ENCODE measurements at places on chromosomes 7 and 10.

GRCh38 chr10:83801983-83802382 is 337.3 kb upstream of the GHITM start:
- DNase-seq, result no peak

GRCh38 chr10:42869977-42870350 is 87.4 kb downstream of the BMS1 start:
- DNase-seq, result no peak

- no peak for DNase-seq
Observed at GRCh38 chr10:119246862-119247549, 39.6 kb downstream of the GRK5 start.

DNA sequence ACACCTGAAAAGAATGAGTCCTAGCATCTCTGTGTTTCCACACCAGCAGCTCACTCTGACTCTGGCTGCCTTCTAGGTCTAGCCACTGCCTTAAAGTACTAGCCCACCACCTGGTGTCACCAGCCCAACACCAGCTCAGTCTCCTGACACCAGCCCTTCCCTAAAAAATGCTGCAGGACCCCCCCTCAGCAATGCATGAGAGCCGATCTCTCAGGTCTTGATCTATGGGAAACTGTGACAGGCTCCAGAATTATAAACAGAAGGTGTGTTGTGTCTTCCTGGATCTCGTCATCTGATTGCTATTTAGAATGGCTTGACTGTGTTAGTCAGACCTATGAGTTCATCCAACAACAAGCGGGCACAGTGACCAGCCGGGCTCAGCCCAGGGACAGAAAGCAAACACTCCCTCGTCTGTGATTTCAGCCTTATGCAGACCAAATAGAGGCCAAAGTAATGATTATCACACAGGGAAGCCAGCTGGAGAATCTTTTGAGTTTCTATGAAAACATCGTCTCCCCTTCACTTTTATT is 66.6 kb downstream of the CUBN start:
- no peak for DNase-seq

DNA sequence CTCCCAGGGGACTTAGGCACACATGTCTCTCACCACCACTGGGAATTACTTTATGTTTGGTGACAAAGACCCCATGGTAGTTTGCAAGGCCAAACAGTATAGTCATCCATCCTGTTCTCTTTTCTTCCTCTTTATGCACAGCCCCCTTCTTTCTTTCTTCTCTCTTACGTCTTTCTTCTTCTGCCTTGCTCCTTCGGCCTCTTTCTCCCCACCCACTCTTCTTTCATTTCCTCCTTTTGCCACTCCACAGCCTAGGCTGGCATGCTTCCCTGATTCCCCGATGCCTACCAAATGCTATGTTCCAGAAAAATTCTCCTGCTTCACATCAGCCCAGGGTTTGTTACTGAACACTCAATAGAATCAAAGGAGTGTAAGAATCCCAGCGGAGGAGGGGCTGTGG is 62.4 kb upstream of the MKLN1 start:
- DNase-seq, result no peak

DNA sequence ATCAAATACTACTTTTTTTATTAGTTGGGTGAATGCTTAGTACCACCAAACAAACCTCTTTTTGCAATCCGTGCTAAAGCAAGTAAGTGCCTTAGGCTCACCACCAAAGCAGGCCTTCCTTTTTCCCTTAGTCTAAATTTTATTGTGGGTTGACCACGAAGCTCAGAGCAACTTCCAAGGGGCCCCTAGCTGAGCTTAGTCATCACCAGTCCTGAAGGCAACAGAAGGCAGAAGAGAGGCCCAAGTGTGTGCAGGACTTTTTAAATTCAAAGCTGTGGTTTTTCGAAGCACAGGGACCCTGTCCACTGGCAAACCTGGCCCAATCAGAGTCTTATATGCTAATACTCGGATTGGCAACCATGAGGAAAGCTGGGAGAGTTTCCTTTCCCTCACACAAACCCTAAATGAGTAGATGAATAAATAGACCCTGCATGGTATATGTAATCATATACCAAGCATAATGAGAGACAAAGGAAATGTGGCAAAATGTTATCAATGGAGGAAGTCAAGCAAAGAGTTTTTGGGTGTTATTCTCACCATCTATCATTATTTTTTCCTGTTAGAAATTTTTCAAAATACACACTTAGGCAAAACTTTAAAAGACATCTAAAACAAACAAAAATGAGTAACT is 453.2 kb upstream of the GALNT17 start:
- DNase-seq, result no peak

GRCh38 chr10:53839440-53840039 is 961.5 kb downstream of the PCDH15 start:
- no peak for DNase-seq

- DNase-seq, result no peak
Observed at GRCh38 chr7:28570970-28571288, 158.6 kb downstream of the CREB5 start.

DNA sequence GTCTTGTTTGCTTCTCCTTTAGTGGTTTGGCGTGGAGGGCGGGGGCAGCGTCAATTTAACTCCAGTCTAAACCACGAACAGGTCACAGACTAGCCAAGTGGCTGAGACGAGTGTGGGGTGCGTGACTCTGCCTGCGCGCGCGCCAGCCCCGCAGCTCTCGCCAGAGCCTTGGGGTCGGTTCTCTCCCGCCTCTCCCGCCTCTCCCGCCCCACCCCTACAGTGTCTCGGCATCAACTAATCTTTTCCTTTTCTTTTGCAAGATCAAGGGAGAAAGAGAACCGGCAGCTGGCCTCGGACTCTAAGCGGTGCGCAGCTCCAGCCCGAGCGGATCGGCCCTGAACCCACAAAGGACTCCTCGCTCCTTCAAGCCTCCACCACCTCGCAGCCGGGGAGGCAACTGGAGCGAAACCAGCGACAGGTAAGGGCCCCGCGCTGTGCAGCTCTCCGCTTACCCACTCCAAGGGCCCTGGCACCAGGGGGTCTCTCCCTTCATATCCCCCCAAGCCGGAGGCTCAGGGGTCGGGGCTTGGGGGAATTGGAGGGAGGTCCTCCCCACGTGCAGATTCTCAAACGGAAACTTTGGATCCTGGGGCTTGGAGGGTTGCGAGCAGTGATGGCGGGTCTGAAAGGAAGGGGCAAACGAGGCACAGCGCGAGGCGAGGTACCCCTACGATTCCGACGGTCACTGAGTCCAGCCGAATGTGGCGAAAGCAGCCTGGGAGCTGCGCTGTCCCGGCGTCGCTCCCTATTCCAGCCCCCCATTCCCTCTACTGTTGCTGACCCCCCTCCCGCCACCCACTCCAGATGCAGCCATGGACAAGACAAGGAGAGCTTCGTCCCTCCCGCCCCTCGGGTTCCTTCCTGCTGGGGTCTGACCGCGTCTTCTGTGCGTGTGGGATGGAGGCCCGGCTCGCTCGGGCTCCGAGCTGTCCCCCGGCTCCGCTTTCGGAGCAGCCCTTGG is 829 bp downstream of the CHRM2 start:
- DNase-seq, result no peak

GRCh38 chr10:125159486-125159931 is 854 bp downstream of the CTBP2 start:
- no peak for DNase-seq

- DNase-seq, result no peak
Observed at GRCh38 chr10:31962826-31963588, 34.4 kb upstream of the ARHGAP12 start.

- no peak for DNase-seq
Observed at GRCh38 chr7:39637963-39638485, 14.7 kb downstream of the RALA start.

- no peak for DNase-seq
Observed at GRCh38 chr7:3151784-3152183, 108.1 kb upstream of the CARD11 start.

DNA sequence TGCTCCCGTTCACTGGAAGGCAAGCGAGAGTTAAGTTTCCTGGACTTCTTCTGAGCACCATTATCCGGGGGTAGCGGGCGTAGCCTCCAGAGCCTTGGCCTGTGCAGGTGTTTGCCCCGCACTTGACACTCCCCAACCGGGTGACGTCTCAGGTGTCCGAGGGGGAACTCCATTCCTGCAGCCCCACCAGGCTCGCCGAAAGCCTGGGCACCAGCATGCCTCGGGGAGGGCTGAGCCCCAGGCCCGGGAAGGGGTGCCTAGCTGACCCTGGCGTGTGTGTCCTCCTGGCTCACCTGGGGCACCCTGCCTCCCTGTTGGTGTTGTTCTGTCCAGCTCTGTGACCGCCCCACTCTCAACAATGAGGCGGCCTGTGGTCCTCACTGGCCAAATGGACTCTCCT is 109.4 kb upstream of the GPR26 start:
- no peak for DNase-seq

DNA sequence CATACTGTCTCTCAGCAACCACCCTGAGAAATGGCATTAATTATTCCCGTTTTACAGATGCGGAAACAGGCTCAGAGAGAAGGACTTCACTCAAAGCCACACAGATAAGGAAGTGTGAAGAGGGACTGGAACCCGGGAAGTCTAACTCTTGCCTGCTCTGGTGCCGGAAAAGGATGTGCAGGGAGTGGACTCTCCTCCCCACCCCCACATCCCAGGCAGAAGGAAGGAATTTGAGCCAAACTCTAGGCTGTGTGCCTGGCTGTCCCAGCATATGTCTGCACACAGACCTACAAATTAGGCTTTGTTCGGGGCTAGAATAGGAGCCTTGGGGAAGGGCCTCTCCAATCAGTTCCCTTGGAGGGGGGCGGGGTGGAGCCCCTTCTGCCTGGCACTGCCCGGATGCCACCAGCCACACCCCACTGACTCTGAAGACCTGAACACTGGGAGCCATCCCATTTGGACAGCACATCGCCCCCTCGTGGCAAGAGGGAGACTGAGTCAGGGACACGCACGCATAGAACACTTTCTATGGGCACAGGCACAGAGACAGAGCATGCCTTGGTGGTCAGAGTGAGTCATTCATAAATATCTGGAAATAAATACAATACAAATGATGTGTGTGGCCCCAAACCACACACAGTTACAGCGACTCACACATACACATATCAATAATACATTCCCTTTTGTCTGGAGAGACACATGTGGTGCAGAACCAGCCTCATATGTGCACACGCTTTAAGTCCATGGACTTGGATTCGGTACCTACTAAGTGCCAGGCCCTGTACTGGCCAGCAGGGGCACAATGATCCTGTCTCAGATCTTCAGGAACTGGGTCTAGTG is 13.1 kb downstream of the LZTS2 start:
- no peak for DNase-seq

DNA sequence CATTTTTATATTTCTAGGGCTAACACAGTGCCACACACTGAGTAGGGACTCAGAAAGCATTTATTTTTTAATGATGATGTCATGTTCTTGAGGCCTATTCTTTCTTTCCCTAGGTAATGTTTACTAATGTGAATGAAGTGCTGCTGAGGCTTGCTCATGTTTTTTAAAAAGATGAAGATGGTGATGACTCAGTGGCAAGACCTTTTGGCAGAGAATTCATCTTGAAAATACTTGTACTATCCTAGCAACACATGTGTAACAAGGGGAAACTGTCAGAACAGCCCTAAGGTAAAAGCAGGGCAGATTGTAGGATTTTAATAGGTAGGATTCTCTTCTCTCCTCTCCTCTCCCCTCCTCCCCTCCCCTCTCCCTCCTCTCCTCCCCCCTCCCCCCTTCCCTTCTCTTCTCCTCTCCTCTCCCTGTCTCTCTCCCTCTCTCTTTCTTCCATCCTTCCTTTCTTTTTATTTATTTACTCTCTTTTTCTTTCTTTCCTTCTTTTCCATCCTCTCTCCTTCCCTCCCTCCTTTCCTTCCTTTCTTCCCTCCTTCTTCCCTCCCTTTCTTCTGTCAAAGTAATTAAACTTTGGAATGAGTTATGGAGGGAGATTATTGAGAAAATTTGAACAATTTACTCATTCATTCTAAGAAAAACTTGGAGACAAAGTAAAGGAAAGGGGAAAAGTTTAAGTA is 75.3 kb downstream of the ZNF92 start:
- DNase-seq, result no peak
